Activated T-cell treated with anti-CD3 and anti-CD28 coated beads for 1 hour (primary cell): ENCODE measurements at places on chromosomes 2 and 18.

DNA sequence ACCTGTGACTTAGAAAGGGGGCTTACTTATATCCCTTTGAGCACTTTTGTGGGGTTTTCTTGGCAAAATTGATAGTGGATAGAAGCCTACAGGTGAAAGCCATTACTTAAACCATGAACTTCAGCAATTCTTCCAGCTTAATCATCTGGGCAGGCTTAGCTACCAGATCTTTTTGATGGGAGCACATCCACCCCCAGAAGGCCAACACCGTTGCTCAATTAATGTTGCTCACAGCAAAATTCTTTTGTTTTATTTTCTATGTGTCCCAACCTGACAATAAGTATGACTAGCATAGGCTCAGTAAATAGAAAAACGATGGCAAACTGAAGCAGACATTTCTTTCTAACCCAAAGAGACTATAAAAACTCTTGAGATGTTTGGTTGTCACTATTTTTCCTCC lies 269.4 kb upstream of the TCF4 start:
- no peak for DNase-seq

GRCh38 chr2:142222715-142223114 lies 91.9 kb upstream of the LRP1B start:
- DNase-seq, result no peak

DNA sequence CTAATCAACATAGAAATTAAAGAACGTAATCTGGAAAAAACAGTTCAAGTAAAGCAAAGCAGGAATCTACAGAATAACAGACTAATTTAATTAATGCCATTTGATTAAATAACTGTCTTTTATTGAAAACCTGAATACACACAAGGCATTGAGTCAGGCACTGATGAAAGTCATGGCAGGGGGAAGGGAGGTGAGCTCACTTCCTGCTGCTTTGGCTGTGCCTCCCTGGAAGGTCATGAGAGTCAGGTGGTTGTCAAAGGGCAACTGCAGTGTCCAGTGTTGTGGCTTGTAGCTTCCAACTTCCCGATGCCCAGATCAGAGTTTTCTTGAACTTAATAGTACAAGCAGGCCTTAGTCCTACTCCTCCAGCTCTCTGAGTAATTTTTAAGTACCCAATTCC lies 180.9 kb downstream of the PID1 start:
- no peak for DNase-seq

- DNase-seq, result no peak
Measured at GRCh38 chr2:140797718-140798117, 1333.1 kb downstream of the LRP1B start.

DNA sequence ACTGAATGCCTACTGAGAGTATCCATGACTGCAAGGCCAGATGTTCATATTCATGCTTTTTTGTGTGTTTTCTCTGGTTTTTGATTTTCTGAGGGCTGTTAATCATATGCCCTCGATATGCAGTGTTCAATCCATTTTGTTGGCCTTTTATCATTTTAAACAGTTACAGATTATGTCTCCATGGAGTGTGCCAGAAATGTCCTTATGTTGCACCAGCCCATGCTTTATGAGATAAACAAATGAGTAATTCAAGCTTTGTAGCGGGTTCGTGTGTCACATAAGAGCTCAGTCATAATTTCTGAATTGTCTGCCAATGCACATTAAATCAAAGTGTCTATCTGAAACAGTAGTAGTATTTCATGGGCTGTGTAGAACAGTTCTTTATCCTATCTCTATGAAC lies 583.0 kb downstream of the THSD7B start:
- no peak for DNase-seq

- no peak for DNase-seq
Measured at GRCh38 chr2:216406826-216407225, 5.5 kb upstream of the SMARCAL1 start.

DNA sequence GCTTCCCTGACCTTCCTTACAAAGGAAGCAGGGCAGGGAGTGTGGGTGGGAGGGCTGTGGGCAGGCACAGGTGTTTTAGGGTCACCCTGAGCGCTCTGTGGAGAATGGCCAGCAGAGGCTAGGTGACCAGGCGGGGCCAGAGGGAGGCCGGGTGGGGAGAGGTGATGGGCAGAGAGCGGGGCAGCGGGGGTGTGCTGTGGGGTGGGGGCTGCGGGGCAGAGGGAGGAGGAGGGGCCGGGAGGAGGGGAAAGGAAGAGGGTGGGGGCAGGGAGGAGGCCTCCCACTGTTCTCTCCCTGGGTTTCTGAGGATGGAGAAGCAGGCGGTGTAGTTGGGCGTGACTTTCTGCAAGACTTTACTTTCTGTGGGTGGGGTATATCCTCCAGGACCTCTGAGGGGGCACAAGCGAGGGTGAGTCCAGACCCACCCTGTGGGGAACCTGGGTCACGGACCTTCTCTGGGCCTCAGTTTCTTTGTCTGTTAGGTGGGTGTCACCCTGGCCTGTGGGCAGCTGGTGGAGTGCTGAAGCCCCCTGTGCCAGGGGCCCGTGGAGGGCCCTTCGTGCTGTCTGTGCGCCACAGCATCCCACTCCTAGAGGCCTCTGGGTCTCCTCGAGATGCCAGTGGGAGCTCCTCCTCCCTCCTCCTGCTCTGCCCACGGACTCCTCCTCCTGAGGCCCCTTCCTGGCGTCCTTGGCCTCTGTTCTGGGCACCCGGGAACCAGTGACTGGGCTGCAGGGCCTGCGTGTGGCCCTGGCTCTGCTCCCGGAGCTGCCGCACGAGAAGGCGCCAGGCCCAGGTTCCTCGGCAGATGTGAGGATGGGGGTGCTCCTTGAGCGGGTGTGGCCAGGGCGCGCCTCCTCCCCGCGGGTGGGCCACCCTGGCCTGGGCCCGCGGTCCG lies 6.3 kb upstream of the NEU4 start:
- no peak for DNase-seq

DNA sequence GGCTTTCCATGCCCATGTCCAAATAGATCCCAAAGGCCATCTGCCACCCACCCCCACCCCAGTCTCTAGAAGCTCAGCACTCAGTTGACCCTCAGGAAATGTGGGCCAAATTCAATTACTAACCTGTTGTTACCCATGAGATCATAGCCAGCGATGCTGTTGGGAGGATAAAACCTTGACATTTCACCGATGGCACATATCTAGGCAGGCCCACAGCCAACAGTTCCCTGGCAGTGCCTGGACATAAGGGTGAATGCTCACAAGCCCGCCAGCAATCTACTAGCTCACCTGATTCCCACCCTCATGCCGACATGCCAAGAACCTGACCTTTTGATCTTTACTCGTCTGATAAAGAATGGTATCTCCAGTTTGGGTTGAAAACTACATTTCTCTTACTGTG lies 11.8 kb upstream of the ACOXL start:
- DNase-seq, result no peak

DNA sequence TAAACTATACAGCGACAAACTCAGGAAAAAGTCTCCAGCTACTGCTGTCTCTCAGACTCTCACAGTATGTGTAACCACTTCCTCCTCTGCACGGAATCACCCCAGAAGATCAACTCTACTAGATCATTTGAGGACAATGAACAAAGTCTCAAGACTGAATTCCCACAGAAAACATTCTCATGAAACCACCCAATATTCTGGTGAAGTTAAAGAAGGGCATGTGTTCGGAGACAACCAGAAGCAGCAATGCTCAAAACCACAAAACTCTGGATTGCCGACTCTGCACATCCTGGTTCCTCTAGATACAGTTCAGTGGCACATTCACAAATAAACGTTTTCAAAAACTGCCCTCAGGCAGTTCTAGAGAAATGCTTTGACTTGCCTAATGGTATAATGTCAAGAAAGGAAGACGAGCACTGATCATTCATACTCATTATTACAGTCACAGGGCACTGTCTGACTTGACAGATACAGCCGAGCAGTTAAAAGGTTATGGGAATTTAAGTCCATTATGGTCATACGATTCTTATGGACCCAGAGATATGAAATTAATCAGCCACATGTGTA lies 91.9 kb upstream of the STK17B start:
- no peak for DNase-seq

DNA sequence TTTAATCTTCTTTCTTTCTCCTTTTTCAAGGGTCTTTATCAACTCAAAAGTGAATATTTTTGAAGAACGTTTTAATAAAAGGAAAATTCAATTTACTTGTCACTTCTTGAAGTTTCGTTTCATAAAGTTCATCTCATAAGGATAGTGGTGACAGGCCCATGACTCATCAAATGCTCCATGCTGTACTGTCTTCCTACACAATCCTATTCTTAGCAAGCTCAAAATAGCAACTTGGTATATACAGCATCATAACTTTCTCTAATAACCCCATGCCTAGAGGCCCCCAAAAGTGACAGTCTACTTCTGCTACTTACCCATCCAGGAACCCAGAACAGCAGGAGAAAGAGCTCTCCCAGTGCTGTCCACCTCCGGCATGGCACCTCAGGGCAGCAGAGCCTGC lies 7.7 kb downstream of the FBXO15 start:
- DNase-seq, result no peak

DNA sequence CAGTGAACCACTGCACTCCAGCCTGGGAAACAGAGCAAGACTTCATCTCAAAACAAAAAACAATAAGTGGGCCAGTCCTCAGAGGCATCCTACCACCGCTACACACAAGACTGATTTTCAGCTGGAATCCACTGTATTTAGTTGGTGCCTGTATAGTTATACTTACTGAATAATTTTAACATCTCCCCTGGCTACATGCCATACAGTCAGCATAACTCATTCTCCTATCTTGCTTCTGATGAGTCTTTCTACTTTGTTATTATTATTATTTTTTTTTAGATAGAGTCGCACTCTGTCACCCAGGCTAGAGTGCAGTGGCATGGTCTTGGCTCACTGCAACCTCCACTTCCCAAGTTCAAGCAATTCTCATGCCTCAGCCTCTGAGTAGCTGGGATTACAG lies 19.9 kb upstream of the CAB39 start:
- DNase-seq, result no peak

DNA sequence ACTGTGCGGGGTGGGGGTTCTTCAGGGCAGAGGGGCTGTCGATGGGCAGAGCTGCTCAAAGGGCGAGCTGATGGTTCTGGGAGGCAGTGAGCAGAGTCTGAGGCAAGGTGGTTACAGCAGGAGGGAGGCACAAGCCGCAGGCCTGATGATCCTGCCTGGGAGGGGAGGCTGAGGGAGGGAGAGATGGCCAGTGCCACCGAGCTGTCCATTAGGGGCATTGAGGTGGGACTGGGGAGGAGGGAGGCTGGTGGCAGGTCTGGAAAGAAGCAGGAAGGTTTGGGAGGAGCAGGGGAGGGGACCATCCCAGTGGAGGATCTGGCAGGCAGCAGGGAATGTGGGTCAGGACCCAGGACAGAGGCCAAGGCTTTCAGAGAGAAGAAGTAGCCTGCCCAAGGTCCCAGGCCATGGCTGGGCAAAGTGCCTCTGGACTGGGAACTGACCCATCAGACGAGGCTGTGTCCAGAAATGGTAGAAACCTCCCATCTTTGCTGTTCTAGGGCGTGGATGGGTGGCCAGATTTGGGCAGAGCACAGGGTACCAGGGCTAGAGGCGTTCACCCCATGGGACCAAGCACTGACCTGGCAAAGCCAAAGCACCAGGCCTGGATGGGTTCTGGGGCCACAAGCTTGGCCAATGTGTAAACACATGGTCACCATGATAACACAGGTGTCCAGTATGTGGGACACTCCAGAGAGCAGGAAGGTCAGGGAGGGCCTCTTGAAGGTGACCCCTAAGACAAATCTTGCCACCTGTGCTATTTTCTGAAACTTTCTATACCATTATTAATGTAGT lies 55.5 kb downstream of the INHBB start:
- no peak for DNase-seq

DNA sequence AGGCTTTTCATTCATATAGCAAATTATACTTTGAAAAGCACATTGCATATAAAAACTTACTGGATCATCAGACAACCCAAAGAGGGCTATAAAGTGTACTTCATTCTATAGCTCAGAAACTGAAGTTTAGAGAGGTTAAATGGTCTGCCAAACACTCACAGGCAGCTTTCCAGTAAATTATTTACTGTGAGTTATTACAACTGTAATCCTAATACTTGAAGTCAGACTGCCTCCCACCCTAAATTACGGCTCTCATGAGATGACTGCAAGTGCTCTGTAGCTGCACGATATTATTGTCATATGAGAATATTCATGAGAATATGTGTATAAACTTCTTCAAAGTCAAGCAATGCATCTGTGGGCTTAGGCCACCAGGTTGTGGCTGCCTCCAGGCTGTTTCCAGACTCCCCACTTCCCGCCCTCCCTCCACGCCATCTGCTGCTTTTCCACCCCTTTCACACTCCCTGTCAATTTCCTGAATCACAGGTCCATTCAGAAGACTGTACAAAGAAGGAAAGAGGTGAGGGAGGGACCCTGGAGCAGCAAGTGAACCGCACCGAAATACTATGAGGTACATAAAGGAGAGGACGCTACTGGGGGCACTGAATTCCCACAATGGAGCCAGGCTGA lies 111.1 kb upstream of the SPOPL start:
- DNase-seq, result no peak

GRCh38 chr2:176526995-176527901 lies 258.0 kb downstream of the MTX2 start:
- no peak for DNase-seq

DNA sequence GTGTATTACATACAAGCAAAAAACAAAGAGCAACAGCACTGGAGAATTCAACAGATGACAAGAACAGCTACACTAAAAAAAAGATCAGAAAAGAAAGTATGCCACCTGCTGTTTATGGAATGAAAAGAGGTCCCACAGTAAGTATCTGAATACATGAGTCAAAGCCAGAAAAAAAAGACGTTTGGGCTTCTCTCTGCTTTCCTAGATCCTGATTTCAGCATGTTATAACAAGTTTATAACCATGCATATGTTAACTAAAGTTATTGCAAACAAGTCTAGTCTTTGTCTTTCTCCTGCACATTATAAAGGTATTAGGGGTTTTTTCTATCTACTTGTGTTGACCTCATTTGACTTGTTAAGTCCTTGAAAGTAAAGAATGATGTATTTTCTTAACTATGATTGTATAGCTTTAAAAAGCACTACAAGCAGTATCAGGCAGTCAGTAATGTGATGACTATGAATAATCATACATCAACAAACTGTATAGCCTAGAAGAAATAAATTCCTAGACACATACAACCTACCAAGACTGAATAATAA lies 108.5 kb upstream of the COL5A2 start:
- no peak for DNase-seq

GRCh38 chr2:168371273-168372019 lies 84.6 kb upstream of the CERS6 start:
- DNase-seq, result no peak

GRCh38 chr2:218895759-218896500 lies 15.3 kb downstream of the WNT10A start:
- DNase-seq, result no peak

- no peak for DNase-seq
Measured at GRCh38 chr18:62450546-62451410, 72.0 kb upstream of the ZCCHC2 start.

DNA sequence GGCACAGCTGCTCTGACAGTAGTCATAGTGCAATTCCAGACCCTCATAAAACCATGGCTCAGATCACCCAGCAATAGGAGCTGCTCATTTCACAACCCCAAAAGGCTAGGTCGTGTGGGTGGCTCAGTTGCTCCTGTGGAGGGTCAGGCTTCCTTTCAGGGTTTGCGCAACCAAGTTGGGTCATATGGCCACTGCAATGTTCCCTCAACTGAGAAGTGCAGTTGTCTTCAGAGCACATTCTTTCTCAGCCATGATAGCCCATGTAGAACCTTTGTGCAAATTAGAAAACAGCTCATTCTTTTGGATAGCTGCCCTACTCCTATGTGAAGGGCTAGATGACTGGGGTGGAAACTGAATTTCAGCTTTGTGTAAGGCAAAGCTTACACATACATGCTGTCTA lies 3.2 kb downstream of the SERPINB13 start:
- DNase-seq, result no peak

- no peak for DNase-seq
Measured at GRCh38 chr2:64594226-64594989, 59.3 kb downstream of the SERTAD2 start.

- DNase-seq, result no peak
Measured at GRCh38 chr2:100588071-100588786, 25.4 kb downstream of the PDCL3 start.
